ENCODE measurements at places on chromosomes 2 and 18. TPM values are rescaled to one million over a fixed set of nuclear protein-coding genes. Genes with fewer than 3 reads are reported as not detected.

Gene ZNF396
- polyA plus RNA-seq = 2.3 TPM

Gene AQP12B
- not detected for polyA plus RNA-seq

Gene MPP4
- not detected for polyA plus RNA-seq

Gene RESP18
- not detected for polyA plus RNA-seq

Gene ASNSD1
- polyA plus RNA-seq = 66.5 TPM
